Sciatic nerve (tissue), 2 donors: ENCODE measurements at places on chromosomes 3 and 15. TPM values are rescaled to one million over a fixed set of nuclear protein-coding genes. Genes with fewer than 3 reads are reported as not detected.

Gene TOP2B
- 125 TPM for total RNA-seq

Gene P2RY13
- total RNA-seq: 3.7 TPM

Gene CAMK2N2
- 0.53 TPM for total RNA-seq

Gene IQCF5
- not detected for total RNA-seq

Gene LTF
- 11.3 TPM for total RNA-seq

Gene RTP3
- not detected for total RNA-seq
